ENCODE measurements at places on chromosomes 6 and 20.

DNA sequence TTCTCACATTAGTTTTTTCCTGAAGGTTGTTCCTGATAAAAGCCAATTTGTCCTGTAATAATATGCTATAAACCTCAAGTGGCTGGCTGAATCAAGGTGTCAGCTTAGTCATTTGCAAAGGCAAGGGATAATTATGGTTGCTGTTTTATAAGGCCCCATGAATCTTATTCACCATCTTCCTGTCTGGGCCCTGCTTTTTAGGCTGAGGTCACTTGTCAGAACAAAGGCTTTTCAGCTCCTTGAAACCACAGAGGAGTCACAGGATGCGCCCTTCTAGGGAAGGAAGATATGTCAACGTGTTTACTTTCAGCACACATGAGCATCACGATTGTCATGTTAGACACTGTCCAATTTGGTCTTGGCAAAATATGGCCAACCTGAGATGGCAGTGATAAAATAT lies 64.8 kb upstream of the NAA20 start:
- no peak for DNase-seq

DNA sequence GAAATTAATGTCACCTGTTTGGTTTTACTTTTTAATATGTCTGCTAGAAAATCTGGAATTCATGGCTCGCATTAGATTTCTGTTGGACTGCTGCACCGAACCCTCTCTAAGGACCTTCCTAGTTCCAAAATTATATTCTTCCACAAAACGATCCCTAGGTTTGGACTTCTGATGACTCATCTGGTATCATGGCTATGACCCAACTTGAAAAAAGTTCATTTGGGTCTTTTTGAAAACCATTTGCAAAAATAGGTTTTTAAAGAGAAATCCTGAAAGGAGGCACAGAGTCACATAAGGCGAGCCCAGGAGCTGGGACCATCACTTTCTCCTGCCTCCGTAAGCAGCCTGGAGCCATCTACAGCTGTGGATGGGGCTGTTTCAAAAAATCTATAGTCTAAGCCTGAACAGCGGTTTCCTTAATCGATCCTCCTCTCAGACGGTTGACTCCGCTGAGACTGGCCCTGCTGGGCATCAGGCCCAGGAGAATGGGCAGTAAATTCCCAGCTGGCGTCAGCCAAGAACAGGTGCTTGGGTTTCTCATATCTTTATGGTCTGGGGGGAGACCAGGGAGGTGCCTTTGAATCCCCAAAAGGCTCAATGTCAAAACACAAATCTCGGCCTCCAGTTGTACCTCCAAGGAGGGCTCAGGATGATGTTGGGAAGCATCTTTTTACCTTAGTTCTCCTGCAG lies 44.6 kb downstream of the SLC24A3 start:
- DNase-seq: no peak

GRCh38 chr6:158835616-158836221 lies 16.6 kb upstream of the EZR start:
- DNase-seq: no peak

DNA sequence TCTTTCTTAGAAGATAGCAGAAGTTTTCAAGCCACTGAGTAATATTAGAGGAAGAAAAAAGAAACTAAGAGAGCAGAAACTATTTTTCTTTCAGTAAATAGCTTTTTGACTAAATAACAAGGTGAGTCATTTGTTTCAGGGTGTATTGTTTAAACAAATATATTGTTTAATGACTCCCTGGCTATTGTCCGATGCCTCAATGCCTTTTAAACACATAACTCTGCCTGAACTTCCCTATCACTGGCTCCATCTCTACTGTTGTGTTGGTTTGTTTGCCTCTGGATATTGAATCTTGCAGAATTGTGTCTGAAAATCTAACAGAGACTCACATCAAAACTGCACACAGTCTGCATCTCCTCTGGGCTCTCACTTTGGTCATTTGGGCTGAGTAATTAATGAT lies 19.6 kb upstream of the CLIC5 start:
- DNase-seq: no peak

- no peak for DNase-seq
Measured at GRCh38 chr6:40960742-40961430, 78.1 kb downstream of the UNC5CL start.

GRCh38 chr6:149782337-149782736 lies 32.8 kb downstream of the PCMT1 start:
- no peak for DNase-seq

- no peak for DNase-seq
Measured at GRCh38 chr20:59240006-59240405, 60.4 kb upstream of the EDN3 start.

DNA sequence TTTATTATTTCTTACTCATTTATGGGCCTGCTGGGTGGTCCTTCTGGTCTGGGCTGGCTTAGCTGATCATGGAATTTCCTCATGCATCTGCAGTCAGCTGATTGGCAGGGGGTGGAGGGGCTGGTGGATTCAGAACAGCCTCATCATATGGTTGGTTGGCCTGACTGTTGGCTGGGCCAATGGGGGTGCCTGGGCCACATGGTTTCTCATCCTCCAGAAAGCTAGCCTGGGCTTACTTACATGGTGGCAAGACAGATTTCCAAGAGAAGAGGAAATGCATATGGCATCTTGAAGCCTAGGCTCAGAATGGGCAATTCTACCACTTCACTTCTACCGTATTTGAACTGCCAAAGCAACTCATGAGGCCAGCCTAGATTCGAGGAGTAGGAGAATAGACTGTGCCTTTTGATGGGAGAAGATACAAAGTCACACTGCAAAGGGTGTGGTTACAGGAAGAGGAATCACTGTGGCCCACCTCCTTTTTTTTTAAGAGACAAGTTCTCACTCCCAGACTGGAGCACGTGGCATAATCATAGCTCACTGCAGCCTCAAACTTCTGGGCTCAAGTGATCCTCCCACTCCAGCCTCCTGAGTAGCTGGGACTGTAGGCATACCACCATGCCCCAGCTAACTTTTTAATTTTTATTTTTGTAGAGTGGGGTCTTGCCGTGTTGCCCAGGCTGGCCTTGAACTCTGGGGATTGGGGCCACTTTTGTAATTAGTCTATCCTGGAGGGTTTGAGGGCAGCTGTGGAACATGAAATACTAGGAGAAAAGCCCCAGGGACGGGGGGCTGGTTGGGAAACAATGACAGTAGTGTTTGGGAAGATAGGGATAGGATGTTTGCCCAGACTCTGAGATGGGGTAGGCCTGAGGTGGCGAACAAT lies 47.6 kb upstream of the RNF24 start:
- DNase-seq: no peak

- DNase-seq: no peak
Measured at GRCh38 chr20:47150403-47151152, 205.9 kb downstream of the ZMYND8 start.

GRCh38 chr20:31723319-31724078 lies 831 bp upstream of the BCL2L1 start:
- DNase-seq: peak; percentile 94

- DNase-seq: no peak
Measured at GRCh38 chr6:164415832-164416563, 893.4 kb downstream of the C6orf118 start.

GRCh38 chr6:3809982-3810381 lies 39.2 kb upstream of the FAM50B start:
- no peak for DNase-seq

DNA sequence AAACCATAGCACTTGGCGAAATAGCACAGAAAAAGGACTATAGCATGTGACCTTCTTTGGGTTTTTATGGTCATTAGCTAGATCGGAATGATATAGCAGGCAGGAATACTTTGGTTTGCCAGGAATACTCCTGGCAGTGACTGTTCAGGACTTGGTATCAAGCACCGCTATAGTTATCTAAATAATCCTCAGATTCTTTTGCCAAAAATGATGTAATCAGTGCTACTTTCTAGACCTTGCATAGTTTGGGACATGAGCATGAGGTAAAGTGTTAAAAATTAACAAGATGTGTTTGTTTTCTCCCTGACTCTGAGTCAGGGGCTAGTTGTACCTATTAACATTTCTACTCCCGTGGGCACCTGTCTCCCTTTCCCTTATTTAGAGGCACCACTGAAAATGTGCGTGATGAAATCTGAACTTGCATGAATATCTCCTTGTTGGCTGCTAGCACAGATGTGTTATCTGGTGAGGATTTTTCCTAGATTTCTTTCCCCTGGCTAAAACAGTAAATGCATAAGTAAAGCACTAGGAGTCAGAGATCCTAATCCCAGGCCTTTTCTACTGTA lies 511.0 kb downstream of the CDKAL1 start:
- no peak for DNase-seq

DNA sequence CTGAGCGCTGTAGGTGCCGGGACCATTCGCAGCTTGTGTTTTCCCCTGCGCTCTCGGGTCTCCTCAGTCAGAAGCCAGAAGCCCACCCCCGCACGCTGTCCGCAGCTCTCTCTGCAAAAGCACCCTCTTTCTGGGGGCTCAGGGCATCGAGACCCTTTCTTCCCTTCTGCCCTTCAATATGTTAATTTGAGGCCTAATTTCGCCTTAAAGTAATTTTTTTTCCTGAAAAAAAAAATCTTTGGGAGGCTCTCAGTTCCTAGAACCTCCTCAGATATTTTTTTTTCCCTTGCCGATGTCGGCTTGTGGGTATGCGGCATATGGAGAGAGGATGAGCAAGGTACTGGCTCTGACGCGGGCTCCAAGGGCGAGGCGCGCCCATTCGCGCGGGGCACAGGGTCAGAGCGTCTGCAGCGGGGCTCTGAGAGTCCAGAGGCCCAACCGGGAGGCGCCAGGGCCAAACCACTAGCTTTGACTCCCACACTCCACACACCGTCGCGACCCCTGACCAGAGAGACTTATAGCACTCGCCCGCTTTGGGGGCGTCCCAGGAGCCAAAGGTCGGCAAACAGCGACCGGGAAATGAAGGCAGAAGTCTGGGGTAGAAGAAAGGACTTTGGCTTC lies 893 bp downstream of the PRDM13 start:
- no peak for DNase-seq

GRCh38 chr20:63567386-63568169 lies 6.5 kb downstream of the HELZ2 start:
- peak; percentile 37 for DNase-seq

GRCh38 chr20:25218492-25218891 lies 23.0 kb downstream of the ENTPD6 start:
- no peak for DNase-seq

GRCh38 chr6:39812853-39813533 lies 20.8 kb downstream of the DAAM2 start:
- DNase-seq: no peak

DNA sequence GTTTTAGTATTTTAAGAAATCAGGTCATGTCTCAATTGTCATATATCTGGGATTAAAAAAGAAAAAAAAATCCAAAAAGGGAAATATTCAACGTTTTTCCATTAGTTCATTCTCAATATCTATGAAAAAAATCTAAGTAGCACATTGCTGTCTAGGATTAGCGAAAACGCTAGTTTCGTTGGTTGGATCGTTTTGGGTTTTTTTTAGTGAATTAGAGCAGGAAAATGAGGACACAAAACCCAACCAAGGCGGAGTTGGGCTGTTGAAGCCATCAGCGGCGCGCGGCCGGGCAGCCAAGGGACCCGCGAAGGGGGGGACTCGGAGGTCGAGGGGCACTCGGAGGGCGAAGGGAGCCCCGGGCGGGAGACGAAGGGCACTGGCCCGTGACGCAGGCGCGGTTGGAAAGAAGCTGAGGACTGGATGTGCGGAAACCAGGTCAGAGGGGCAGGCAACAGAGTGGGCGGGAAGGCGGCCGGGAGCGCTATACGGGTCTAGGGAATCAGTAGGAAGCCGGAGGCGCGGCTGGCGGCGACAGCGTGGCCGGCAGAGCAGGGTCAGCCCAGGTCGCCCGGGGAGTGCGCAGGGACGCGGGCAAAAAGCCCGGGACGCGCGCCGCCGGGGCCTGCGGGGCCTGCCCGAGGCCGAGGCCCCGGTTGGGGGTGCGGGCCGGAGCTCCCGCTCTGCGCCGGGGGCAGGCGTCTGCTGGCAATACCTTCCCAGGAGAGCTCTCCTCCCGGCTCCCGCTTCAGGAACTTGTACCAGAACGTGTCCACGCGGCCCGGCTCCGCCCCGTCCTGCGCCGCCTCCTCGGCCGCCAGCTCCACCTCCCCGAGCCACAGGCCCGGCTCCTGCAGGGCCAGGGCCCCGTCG lies 599 bp downstream of the EPM2A start:
- peak; percentile 53 for DNase-seq

DNA sequence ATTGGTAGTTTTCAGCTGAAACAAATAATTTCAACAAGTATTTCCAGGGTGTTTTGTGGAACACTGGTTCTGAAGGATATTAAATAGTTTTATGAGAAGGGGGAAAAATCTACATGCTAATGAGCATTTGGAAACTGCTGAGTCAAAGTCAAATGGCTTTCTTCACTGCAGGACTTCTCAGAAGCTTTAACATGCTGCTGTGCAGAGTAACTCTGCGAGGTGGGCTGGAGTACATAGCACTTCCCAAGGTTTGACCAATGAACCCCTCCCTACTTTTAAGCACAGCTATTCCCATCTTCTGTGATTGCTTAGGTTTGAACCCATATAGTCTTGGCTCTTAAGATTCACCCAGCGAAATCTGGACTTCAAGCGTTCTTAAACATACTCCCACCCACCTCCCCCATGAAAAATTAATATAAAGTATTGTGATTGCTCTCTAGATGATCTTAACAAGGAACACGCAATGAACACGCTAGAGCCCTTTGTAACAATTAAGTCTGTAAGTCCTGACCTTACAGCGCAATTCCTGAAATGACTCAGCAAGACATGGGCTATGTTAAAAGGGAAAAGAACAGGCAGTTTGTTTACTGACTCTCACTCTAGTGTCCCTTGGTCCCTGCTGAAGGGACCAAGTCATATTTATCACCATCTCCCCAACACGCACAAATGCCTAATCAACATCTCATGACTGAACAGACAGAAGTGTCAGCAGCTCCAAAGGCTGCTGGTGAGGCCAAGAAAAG lies 105.2 kb downstream of the NFATC2 start:
- DNase-seq: no peak

DNA sequence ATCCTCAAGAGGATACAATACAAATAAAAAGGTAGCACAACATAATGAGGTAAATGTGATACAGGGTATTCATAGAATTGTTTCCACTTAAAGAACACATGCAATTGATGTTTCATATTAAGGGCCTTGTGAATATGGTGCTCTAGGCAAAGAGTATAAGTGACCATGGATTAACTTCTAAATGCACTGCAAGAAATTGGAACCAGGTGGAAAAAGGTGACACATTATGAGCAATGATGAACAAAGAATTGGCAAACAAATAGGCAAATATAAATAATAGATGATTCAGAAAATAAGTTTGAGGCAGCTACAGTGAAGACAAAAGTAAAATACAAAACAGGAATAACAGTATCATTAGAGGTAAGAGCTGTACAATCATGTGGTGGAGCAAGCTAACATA lies 192.0 kb downstream of the GRIK2 start:
- DNase-seq: no peak

GRCh38 chr20:29687438-29687837 lies 1570.0 kb upstream of the DEFB115 start:
- no peak for DNase-seq
